ENCODE measurements at places on chromosomes 6 and 20.
A peak's percentile ranks its signal among the peaks of the same experiment; 100 is the strongest.

DNA sequence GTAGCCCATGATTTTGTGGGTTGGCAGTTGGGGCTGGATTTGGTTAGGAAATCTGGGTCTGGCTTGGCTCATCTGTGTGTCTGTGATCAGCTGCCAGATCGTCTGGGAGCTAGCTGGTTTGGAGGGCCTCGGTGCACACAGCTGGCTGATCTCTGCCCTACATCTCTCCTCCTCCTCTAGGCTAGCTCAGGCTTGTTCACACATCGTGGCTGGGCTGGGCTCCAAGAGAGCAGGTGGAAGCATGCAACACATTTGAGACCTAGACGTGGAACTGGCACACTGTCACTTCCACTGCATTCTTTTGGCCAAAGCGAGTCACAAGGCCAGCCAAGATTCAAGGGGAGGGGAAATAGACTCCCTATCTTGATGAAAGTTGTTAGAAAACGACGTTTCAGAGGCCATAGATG, 15.9 kb downstream of the NDUFAF5 start:
- no peak for DNase-seq

- DNase-seq = peak; percentile 39
Measured at GRCh38 chr20:31602779-31603441, 2.2 kb upstream of the ID1 start.

DNA sequence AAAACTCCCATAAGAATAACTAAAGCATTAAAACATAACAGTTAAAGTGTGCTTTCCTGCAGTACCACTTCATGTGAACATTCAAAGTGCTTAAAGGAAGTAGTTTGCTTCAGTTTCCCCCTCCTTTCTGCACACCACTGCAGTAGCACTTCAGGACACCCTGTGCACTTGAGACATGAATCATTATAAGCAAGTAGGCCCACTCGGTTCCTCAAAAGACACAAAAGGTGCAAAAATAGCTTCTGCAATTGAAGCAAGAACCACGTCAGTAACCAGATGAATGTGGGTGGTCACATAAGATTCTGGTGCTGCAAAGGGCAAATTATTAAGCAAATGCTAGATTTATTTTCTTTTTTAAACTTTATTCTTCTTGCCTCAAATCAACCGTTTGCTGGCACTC, 160.6 kb downstream of the HIVEP2 start:
- DNase-seq = no peak

GRCh38 chr6:23414922-23415321, 711.1 kb upstream of the NRSN1 start:
- DNase-seq = no peak

- DNase-seq = no peak
Measured at GRCh38 chr6:135568379-135568778, 70.8 kb upstream of the AHI1 start.

DNA sequence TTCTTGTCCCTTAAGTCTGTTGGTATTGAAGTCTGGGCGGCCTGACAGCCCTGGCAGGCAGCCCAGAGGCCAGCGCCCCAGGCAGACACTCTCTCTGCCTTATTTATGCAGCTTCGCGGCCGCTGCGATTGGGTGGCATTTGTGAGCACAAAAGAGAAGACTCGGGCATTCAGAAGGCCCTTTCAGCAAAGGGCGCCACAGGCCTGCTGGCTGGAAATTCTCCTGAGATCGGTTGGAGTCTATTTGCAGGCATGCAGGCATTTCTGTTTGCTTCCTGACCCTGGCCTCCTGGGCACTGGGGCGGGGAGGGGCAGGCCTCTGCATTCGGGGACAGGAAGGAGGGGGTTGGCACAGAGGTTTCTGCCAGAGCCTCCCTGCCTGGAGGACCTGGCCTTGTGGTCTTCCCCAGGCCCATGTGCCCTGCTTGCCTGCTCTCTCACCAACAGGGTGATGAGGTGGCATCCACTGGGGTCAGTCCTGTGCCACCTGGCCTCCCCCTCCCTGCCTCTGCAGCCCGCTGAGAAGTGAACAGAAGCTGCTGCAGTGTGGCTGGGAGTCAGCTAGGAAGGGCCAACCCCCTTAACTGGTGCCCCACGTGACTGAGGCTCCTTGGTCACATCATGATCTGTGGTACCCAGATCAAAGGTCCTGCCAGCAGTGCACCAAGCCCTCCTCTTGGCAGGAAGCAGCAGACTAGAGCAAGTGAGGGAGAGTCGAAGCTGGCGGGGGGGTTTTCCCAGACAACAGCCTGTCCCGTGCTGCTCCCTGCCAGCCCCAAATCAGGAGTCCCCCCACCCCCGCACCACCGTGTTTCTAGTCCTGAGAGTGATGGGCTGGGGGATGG, 16.6 kb upstream of the CCDC167 start:
- peak; percentile 65 for DNase-seq
